ENCODE measurements at places on chromosomes 7 and 10.

DNA sequence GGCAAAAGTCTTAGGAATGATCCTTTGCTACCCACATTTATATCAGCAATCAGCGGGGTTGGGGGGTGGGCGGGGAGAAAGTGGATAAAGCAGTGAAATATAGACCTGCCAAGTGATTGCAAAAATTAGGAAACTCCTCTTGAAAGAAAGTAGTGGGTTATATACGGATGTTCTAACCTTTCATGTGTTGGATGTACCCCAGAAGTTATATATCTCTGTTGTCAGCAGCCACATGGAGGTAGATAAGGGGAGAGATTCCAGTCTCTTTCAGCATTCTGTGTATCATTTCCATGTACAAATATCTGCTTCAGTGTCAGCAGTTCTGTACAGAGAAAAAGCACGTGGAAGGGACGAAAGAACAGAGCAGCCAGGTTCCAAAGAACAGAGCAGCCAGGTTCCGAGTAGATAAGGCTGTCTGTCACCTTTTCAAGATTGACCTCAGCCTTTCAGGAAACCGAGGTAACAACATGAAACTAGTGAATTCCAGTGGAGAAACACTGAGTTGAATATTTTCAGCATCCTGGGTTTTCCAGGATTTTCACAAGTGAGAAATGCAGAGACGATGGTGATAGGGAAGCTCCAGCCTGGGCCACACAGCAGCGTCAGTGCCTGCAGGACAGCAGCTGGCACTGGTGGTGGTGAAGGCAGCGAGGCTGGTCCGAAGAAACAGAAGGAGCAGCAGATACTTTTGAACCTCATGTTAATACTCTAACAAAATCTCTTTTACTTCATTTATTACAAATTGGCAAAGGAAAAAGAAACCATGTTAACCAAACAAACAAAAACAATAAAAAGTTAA lies 212.3 kb downstream of the C7orf25 start:
- DNase-seq: no peak

DNA sequence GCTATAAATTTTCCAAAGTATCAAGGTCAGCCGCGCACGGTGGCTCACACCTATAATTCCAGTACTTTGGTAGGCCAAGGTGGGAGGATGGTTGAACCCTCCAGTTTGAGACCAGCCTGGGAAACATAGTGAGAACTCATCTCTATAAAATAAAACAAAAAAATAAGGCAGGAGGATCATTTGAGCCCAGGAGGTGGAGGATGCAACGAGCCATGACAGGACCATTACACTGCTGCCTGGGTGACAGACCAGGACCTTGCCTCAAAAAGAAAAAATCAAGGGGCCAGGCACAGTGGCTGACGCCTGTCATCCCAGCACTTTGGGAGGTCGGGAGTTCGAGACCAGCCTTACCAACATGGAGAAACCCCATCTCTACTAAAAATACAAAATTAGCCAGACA lies 60.3 kb downstream of the ABI1 start:
- no peak for DNase-seq

DNA sequence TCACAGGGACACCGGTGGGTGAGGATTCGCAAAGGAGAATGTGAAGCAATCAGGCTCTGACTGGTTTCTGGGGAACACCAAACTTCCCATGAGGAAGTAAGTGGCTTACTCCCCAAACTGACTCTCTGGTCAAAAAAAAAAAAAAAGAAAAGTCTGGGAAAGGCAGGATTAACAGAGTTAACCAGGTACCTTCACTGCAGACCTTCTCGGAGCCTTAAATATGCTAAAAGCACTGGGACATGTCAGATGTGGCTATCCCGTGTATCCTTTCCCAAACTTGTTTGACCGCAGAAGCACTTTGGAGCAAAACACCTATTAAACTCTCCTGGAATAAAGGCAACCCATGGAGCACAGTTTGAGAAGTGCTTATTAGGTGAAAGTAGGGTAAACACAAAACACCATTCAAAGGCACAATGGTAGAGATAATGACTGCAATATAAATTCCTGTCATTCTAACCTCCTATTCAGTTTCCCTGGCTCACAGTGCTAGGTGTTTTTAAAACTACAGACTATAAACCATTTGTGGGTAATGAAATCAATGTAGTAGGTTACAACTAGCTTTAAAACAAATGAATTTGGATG lies 44.1 kb upstream of the MXI1 start:
- no peak for DNase-seq

- no peak for DNase-seq
These were observed 6.3 kb downstream of the HECTD2 start for GRCh38 chr10:91416339-91416855.
